Osteoblast (primary cell): ENCODE measurements at places on chromosomes 1 and 21.
A peak's percentile ranks its signal among the peaks of the same experiment; 100 is the strongest.

- no peak for DNase-seq
These were observed 107.5 kb upstream of the RUNX1 start for GRCh38 chr21:35156293-35157278.

DNA sequence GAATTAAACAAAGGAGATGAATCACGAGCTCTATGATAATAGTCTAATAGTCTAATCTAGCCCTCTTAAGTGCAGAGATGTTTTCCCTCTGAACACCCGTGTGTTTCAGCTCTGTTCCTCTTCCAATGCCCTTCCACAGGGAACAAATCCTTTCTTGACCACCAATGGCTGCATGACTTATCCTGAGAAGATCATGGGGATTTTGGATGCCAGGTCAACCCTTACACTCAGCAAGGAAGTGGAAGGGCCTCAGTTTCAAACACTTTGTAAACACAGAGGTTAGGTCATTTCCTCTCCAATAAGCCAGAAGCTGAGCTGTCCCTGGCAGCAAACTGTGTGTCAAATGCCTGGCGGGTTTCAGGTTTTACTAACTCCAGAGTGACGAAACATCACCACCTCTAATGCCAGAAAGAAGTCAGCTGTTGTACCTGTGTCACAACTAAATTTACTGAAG, 200.0 kb downstream of the GABPA start:
- peak; percentile 91 for DNase-seq

GRCh38 chr1:164803366-164803765, 244.4 kb downstream of the PBX1 start:
- no peak for DNase-seq

GRCh38 chr1:33007190-33008050, 29.3 kb downstream of the AK2 start:
- peak; percentile 93 for DNase-seq

- no peak for DNase-seq
These were observed 12.7 kb downstream of the TESK2 start for GRCh38 chr1:45478121-45478814.

DNA sequence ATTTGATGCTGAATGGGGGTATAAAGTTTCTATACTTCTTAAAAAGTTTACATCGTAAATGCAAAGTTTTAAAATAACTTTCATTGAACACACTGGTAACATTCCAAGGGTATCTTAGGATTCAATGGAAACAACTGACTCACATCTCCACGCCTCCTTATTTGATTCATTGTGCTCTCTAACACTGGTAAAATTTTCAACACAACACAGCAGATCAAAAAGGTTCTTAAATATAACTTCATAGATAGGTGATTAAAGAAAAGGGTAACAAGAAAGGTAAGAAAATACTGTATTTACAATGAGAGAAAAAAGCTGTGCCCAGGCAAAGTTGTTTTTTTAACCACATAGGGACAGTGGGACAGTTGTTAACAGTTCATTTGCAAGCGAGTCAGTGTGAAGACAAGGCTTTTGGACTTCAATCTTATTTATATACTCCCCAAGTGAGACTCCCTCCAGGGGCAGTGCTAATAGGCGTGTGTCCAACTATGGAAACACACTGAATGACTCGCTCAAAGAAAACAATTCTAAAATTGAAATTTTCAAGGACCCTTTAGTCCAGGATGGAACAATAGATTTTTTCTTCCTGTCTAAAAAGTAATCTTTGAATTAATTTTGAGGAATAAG, 140.5 kb downstream of the TIAM1 start:
- DNase-seq = peak; percentile 76

DNA sequence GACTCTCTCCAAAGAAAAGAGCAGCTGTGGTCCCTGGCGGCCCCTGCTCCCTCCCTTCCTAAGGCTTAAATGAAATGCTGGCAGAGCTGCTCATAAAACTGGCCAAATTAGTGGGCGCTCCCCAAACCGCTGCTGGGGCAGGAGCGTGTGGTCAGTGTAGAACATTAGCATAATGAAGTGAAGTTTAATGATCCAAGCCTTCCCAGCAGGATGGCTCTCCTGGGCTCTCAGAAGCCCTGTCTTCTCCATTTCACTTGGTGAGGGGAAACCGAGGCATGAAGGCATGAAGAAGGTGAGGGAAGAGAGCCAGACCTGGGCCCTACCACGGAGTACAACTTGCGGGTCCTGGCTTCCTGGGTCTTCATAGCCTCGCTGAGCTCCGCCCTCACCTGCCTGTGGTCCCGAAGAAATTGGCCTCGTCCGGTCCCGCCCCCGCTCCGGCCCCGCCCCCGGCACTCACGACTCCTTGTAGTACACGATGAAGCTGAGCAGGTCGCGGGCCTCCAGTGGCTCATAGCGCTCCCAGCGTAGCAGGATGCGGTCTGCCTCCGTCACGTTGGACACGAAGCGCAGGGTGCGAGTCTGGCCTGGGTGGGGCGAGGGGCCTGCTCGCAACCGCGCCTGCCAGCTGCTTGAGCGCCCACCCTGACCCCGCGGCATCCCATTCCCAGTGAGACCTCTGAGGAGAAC, 10.3 kb downstream of the INSRR start:
- peak; percentile 81 for DNase-seq

DNA sequence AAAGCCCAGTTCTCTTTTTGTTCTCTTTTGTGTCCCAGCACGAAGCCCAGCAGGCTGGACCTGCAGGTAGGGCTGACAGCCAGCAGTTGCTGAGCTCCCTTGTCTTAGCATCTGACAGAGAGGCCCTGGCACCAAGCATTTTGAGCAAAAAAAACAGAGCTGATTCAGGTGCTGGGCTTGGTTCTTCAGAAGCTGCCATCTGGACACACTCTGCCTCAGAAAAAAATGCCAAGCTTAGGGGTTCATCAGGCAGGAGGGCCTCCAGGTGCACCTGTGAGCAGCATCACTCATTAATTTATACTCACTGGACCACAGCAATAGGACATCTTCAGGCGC, 167.1 kb upstream of the PLD5 start:
- no peak for DNase-seq

DNA sequence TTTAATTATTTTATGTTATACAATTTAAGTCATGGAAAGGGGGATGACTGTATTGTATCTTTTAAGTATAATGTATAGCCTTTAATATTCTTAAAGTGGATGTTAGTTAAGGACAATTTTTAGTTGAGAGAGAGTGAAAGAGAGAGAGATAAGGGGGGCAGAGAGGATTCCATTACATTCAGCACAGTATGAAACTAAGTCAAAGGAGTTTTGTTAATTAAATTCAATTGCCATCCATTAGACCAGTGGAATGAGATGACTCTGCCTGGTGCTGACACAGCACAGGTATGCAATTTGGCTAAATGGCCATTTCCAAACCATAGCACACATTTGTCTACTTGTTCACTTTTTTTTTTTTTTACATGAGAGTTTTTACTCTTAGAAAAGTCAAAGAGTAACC, 27.5 kb downstream of the NFIA start:
- no peak for DNase-seq

DNA sequence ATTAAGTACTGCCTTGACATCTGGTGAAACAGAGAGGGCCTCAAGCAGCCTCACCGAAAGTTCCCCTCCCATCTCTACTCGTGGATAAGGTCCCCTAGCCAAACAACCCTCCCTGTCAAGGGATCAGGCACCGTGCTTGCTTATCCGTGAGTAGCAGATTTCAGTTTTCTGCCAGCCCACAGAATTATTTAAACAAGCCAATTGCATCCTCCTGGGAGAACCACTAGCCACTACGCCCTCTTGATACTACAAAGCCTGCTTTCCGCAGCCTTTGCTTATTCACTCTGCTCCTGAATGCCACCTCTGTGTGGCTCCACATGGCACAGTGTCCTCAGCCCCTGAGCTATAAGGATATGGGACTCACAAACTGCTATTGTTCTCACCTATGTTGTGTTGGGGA, 5.9 kb upstream of the TFF2 start:
- no peak for DNase-seq

DNA sequence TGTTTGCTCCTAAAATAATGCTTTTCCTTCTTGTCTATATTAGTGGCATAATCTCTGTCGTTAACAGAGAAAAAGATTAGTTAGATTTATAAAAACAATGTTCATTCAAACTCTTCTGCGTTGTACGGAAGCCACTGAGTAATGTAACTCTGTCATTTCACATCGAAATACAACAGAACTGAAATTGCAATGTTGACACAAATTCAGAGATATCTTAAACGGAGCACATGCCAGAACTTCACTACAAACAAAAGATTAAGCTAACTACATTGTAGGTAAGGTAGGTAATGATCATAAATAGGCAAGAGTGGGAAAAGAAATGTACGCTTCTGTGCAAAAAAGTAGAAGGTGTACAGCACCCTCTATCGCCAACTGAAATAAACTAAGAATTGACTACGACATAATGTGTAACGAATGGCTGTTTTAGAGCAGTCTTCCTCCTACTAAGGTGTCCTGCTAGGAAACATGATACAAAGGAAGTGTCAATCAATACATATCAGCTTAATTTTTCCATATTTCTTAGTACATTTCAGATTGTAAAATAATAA, 56.6 kb downstream of the PCNX2 start:
- DNase-seq = no peak

DNA sequence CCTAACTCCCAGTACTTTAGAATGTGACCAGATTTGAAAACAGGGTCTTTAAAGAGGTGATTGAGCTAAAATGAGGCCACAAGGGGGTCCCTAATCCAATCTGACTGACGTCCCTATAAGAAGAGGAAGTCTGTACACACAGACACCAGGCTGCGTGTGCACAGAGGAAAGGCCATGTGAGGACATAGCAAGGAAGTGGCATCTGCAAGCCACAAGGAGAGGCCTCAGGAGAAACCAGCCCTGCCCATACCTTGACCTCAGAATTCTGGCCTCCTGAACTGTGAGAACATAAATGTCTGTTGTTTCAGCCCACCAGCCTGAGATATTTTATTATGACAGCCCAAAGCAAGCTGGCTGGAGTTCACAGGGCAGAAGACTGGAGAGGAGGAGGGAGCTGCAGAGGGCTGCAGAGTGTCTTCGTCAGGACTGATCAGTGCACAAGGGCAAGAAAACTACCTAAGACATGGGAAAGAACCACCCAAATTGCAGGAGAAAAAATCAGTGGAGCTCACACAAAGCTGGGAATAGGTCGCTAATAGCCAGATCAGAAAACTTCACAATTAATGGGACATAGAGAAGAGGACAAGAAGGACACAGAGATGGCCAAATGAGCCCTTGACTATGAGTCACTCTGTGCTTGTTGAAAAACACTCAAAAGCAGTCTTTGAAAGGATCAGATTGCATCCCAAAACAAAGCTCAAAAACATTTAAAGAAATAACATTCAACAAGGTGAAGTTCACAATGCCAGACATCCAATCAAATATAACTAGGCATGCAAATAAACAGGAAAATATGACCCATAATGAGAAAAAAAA, 14.1 kb upstream of the WNT9A start:
- no peak for DNase-seq

GRCh38 chr21:22898051-22898665, 1899.9 kb downstream of the NCAM2 start:
- DNase-seq = no peak

DNA sequence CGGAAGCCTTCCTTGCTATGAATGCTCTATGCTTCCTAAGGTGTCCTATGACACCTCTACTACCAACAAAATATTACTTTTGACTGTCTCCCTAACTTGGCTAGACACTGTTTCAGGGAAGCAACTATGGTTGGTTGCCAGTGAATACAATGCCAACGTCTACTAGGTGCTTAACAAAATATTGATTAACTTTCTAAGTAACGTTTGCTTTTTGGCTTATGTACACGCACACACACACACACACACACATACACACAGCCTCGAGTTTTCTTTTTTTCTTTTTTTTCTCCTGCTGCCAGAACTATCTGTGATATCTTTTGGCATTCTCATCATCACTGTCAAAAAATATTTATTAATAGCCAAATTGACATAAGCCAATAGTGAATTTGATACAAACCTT, 864.0 kb downstream of the PLA2G4A start:
- DNase-seq = no peak

DNA sequence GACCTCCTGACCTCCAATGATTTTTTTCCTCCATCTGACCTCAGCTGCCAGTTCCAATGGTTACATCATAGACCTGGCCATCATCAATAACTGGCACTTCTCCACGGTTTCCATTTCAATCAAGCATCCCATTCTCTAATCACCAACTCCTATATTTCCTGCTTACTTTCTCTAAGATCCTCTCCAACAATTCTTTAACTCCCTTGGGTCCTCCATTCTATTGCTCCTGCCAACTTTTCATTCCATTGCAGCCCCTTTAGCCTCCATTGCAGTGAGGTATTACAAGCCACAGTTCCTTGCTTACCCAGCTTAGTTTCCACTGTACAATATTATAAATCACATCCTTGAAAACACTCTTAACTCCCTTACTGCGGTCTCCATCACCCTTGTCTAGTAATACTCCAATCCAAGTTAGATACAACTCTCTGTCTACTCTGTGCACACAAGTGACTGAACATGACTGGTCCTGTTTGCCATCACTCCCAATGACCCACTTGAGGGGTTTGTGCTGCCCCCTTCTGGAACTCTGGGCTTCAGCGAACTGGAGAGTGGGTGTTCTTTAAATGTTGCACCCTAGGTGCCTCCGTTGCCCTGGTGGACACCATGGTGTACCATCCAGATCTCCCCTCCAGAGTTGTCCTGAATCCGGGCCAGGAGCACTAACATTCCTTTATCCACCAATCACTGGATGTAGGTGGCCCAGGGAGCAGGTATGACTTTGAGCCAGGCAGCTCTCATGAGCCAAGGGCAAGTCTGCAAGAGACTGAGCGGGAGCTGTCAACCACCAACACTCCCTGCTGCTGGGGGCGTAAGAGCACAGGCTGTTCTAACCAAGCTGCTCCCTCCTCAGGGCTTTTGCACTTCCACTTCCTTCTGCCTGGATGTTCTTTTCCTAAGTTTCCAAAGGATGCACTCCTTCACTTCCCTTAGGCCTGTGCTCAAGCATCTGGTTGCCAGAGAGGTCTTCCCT, 3.7 kb upstream of the FNDC7 start:
- DNase-seq = no peak

GRCh38 chr1:203190949-203191348, 4.4 kb upstream of the CHI3L1 start:
- DNase-seq = no peak

DNA sequence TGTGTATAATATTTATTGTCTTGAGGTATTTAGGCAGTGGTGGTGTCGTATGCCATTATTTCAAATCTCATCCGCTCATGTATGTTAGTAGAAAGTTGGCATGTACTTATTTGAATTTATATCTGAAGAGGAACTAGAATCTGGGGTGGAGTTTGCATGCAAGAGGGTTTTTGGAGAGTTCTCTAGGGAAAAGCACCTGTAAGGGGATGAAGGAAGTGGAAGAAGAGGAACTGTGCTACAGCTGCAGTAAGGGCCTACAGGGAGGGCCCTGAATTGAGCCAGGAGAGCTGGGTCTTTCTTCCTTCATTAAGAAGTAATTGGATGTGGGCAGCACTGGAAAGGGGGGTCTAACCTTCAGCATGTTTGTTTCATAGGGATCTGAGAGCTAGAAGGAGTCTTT, 197.2 kb downstream of the HMCN1 start:
- no peak for DNase-seq

DNA sequence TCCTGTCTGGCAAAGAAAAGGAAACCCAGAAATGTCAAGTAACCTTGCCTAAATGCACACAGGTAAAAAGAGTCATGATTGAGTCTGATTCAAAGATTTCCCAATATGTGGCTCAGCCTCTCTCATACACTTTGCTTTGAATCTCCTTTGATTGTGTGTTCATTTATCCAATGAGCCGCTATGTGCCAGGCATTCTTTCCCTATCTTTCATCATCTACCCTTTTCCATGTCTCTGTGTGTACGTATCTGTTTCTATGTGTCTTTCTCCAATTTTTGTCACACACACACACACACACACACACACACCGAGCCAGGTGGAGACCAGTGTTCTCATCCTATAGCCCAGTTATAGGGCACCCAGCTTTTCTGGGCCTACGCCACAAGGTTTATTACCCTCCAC, 35.7 kb upstream of the BCL9 start:
- DNase-seq = no peak
